ENCODE measurements at places on chromosomes 3 and 15. TPM values are rescaled to one million over a fixed set of nuclear protein-coding genes. Genes with fewer than 3 reads are reported as not detected.

Gene BNC1
- 1.0 TPM for total RNA-seq

Gene LDHAL6B
- total RNA-seq = not detected

DNA sequence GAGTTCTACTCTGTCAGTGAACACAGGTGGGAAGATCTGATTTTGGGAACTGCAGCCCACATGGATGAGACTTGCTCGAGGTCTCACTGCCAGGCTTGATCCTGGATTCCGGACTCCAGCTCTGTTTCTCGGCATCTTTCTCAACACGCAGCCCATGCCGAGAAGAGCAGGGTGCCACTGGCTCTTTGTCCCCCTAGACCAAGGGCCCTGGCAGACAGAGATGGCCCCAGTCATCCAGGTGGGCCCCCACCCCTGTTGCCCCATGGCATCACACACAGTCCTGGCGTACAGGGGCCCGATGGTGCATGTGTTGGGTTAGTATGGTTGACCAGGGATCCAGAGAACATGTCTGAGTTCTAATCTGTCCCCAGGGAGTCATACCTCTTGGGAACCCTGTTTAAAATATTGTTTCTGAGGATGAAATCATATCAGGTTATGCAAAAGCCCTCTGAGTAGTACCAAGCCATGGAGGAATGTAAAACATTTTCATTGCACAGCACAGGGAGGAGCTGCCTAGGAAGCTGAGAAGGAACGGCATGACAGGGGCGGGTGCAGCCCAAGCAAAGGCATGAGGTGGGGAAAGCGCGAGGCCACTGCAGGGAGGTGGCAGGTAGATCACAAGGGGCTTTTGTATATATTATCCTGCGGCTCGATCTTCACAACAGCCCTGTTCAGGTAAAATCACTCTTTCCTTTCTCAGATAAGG is 320.6 kb downstream of the UACA start:
- no peak for DNase-seq

Gene NRROS
- 2.8 TPM for total RNA-seq

Gene ELP6
- total RNA-seq = 28.0 TPM

- no peak for DNase-seq
Observed at GRCh38 chr15:69606921-69607500, 154.4 kb downstream of the RPLP1 start.

Gene GPR62
- 0.13 TPM for total RNA-seq

- DNase-seq = peak; percentile 90
Observed at GRCh38 chr3:14289590-14290461, 111.2 kb downstream of the LSM3 start.

GRCh38 chr3:55483196-55484095 is 3.7 kb downstream of the WNT5A start:
- DNase-seq = peak; percentile 42

Gene APBA2
- 4.7 TPM for total RNA-seq

GRCh38 chr3:47012342-47013230 is 33.1 kb downstream of the NBEAL2 start:
- DNase-seq = peak; percentile 8

Gene MITF
- total RNA-seq = 9.6 TPM

GRCh38 chr3:195549931-195550519 is 6.9 kb upstream of the PPP1R2 start:
- peak; percentile 17 for DNase-seq

Gene CLDN16
- total RNA-seq = not detected

Gene PFN2
- total RNA-seq = 98.9 TPM

Data from muscle of leg (tissue), 16 donors.